ENCODE measurements at places on chromosomes 1 and 21.

DNA sequence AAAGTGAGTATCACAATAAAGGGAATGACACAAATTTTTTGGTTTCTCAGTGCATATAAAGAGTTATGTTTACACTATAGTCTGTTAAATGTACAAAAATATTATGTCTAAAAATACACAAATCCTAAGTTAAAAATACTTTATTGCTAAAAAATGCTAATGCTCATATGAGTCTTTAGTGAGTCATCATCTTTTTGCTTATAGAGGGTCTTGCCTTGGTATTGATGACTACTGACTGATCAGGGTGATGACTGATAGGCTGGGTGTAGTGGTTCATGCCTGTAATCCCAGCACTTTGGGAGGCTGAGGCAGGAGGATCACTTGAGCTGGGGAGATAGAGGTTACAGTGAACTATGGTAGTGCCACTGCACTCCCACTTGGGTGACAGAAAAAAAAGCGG lies 12.9 kb upstream of the NUF2 start:
- DNase-seq = no peak

DNA sequence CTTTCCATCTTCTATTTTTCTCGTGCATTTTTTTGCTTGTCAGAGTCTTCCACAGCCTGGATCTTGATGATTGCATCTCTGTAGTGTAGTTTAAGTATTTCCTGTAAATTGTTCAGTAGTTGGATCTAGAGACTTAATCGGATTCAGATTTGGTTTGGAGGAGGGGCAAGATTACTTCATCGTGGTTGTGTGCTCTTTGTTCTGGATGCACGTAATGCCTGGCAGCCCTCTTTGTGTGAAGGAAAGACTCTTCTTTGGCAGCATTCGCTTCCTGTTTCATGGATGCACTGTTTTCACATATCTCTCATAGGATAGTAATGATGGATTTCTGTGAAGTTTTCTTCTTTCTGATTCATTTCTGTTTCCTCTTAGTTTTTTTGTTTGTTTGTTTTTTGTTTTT lies 14.2 kb downstream of the SEMA4A start:
- peak; percentile 84 for DNase-seq

DNA sequence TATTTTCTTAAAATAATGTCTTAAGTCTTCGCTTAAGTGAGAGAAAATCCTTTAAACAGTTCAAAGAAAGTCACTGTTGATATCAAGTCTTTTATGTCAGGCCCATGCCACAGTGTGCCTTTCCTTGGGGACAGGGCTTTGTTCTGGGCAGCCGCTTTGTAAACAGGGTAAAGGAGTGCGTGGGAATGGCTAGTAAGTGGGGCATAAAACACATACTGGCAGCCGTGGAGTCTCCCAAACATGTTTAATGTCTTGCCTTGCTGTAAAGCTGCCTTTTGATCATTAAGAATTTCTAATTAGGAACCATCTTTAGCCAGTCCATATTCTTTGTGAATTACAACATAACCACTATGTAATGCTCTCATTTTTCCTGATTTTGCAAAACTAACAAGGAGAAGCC lies 99.7 kb downstream of the PHTF1 start:
- DNase-seq = no peak

- DNase-seq = no peak
These were observed 274.4 kb downstream of the HHAT start for GRCh38 chr1:210603123-210603522.

DNA sequence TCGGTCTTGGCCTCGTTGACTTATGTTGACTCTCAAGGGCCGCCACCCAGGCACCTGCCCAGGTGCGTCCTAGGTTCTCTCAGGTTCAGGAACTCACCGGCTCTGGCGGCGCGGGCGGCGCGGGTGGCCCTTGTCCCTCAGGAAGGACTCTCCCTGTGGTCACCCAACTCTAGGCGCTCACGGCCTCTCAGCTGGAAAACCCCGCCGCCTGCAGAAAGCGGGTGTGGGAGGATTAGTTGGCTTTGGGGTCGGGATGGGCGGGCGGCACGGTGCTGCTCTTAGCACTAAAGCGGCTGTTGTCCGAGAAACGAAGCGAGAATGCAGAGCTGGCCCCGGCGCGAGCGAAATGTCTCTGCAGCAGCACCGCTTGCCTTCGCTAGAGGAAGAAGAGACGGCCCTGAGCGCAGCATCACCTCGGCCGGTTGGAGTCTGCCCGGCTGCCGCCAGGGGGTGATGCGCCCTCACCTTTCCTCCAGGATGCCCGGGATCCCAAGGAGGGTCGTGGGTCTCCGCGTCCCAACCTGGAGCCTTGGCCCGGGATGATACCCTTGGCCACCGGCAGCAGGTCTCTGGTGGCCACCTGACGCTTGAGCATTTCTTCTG lies 8.1 kb upstream of the TADA1 start:
- peak; percentile 23 for DNase-seq

- DNase-seq = no peak
These were observed 39.2 kb downstream of the C21orf91 start for GRCh38 chr21:17779980-17780379.

- DNase-seq = peak; percentile 88
These were observed at the start of gene DOCK7 for GRCh38 chr1:62687903-62688686. DOCK7 (minus strand) TSS chr1:62688386; CDS start chr1:62688264, 122 bp downstream.

- no peak for DNase-seq
These were observed 3.7 kb upstream of the CDC14A start for GRCh38 chr1:100348549-100349144.

DNA sequence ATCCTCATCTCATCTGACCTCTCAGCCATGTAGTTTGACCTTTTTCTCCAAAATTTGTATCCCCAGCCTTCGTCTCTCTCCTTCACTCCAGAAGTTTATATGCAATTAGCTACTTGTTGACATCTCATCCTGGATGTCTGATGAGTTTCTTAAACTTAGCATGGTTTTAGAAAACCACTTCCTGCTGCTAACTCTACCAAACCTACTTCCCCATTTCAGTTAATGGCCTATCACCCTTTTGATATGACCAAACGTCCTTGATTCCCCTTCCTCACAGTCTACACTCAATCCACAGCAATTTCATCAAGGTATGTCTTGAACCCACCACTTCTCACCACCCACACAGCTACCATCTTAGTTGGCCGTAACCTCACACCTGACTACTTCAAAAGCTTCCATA lies 121.9 kb downstream of the LRRC40 start:
- no peak for DNase-seq

DNA sequence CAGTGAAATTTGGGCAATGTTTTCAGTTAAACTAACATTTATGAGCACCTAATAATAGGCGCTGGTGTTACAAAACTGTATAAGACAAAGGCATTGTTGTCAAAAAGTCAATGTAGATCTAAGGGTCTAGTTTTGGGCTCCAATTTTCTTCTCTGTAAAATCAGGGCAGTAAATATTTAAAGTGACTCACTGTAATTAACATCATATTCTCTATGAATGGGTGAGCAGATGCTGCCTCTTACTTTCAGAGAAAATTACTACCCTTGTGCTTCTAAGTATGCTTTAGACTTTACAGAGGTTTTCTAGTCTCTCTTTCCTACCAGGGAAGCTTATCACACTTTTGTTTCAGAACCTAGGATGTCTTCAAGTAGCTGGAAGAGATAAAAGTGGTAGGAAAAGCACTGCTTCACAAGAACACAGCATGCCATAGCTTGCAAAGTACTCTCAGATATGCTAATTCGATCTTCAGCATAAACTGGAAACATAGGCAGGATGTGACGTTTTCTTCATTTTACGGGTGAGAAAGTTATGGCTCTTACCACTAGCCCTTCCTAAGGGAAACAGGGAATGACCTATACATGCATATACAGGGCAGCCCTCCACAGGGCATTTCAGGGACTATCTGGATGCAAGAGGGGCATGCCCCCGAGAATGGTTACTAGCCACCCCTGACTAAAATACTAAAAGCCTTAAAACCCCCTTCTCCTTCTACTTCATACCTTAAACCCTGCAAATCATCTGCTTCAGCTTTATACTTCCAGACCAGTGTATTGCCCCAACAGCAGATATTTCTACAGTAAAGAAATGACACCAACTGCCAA lies 2.6 kb downstream of the C1orf116 start:
- DNase-seq = no peak

GRCh38 chr1:209539576-209539975 lies 43.9 kb upstream of the CAMK1G start:
- DNase-seq = no peak
